Cerebellar nuclear complex (tissue), 1 donor: ENCODE measurements at places on chromosomes 1 and 21.

- no peak for DNase-seq
These were observed 98.8 kb downstream of the MTR start for GRCh38 chr1:236893626-236894545.

DNA sequence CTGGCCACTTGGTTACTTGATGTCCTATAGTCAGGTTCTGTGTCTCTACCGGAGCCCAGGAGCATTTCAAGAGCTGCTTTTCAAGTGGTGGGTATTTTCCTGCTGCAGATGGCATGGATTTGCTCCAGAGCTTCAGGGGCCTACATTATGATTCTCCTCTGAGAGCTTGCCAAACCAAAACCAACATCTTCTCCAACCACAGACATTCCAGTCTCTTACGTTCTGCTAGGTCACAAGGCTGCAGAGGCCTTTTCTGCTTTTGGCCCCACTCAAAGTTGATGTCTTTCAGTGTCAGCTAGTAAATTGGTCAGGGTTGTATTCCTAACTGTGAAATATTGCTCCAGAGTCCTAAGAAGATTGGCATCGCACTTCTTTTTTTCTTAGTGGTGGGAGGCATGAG lies 14.7 kb upstream of the AQP10 start:
- no peak for DNase-seq

DNA sequence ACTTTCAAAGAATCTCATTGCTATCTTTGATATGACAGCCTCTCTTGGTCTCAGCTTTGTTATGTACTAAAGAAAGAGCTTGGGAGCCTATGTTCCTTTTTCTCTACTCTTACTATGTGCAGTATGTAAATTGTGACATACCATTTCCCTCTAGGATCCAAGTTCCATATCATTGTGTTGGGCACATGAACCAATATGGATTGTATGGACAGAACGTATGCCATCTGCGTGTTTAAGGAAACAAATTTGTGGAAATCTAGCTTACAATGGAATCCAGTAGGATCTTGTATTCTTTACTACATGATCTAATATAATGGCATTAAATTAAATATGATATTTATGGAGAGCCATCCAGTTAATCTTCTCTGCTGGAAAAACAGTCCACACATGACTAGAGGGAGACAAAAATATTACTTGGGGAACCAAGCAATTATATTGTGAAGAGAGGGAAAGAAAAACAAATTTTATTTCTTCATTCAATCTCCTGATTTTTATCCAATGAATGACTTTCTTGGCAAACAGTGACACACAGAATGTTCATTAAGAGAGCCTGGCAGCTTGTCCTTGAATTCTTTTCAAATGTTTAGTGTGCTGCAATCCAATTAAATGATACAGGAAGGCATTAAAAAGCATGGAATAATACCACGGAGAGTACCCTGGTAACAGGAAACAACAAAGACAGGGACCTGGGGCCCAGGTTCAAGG lies 106.5 kb upstream of the DAB1 start:
- DNase-seq = no peak

- no peak for DNase-seq
These were observed 188.3 kb downstream of the FGGY start for GRCh38 chr1:59485171-59485570.

- DNase-seq = no peak
These were observed 22.1 kb upstream of the KCNA3 start for GRCh38 chr1:110696818-110697217.

DNA sequence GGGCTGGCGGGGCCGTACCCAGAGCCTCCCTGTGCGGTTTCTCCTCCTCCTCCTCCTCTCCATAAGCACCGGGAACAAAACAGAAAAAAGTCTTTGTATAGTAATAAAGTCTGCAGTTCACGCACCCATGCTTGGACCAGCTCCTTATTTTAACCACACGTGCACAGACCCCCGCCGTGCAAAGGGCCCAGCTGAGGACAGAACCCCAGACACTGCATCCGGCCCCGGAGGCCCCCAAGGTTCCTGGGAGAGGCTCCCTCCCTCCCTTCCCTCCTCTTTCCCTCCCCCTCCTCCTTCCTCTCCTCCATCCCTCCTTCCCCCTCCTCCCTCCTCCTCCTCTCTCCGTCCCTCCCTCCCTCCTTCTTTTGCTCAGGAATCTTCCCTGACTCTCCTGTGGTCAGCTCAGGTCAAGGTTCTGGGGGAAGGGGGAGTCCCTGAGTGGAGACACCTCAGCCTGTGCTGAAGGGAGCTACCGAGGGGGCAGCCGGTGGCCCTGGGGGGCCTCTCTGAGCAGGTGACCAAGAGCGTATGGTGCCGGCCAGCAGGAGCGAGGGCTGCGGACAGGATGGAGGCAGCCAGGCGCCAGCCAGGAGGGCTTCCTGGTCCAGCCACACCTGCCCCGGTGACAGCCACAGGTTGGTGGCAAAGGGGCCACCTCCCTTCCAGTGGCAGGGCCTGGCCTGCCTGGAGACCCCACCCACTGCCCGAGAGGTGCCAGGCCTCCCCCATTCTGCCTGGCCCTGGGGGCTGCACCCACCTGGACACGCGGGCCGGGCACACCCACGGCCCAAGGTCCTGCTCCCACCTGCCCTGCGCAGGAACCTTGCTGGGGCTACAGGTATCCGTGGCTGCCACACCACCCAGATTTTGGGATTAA lies 3.2 kb upstream of the TTLL10 start:
- DNase-seq = no peak

DNA sequence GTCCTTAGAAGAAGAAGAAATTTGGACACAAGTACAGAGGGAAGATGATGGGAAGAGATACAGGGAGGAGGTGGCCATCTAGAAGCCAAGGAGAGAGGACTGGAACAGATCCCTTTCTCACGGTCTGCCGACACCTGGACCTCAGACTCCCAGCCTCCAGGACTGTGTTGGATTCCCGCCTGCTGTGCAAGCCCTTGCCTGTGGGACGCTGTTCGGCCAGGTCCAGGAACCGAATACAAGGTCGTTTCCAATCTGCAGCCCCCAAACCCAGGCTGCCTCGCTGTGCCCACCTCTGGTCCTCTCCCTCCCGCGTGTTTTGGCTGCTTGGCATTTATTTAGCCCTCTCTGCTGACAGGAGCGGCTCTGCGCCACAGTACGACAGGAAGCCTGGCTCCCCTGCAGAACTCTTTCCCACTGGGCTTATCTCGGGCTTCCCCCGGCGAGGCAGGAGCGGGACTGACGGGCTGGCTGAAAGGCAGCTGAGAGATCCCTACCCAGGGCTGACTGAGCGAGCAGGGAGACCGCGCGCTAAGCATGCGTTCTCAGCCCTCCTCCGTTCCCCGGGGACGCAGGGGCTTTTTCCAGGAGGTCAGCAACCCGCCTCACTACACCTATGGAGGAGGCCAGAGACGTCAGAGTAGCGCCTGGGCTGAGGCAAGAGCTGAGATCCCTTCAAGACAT lies 238.4 kb downstream of the TNR start:
- no peak for DNase-seq

GRCh38 chr1:248788327-248788726 lies 32.8 kb upstream of the LYPD8 start:
- DNase-seq = no peak

GRCh38 chr1:216559359-216559758 lies 136.1 kb upstream of the USH2A start:
- no peak for DNase-seq

DNA sequence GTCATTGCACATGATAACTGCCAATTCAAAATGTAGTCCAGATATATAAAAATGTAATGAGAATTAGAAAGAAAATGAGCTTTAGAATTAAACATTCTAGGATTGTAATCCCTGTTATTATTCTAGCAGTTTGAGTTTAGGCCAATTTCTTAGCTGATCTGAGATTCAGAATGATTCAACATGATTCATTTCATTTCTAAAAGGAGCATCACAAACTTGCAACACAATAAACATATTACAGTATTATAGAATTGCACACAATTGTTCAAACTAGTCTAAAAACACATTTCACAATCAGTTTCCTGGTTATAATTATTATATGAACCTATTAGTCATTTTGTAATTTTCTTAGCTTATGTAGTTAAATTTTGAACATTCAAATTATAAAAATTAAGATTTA lies 43.3 kb upstream of the TSHB start:
- no peak for DNase-seq

DNA sequence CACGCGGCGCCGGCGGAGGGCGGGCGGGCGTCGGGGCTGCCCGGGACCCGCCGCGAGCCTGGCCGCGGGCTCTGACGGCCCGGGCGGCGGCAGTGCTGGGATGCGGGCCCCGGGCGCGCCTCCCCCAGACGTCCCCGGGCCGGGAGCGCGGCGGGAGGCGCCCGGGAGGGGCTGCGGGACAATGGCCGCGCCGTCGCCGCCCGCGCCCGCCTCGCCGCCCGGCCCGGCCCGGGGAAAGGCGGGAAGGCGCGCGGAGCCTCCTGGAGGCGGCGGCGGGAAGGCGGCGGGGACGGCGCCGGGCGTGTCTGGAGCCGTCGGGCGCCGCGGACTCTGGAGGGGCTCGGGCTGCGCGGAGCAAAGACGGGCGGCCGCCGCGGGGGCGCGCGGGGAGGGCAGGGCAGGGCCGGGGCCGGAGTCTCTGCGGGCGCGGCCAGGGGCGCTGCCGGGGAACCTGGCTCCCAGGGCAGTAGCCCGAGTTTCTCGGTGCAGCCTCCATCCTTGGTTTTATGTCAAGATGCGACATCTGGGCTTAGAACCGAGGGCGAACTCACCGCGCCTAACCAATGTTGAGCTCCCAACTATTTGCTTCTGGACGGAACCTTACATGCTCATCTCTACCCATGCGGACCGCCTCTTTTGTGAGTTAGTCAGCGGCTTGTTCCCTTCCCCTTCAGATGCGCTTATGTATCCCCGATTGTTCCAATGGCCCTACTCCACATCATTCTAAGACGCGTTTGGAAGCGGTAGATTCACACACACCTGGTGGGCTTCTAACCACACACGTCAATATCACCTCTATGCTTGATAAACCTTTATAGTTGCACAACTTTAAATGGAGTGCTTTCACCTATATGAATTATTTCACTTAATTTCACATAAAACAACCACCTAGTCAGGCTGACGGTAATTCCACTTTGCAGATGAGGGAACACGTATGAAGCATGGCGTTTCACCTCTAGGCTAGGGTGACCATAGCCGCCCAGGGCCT lies 651 bp downstream of the ZBTB8A start:
- DNase-seq = no peak

- no peak for DNase-seq
These were observed 22.4 kb upstream of the SYNC start for GRCh38 chr1:32724678-32725614.

GRCh38 chr1:164605254-164606091 lies 46.5 kb downstream of the PBX1 start:
- no peak for DNase-seq

- no peak for DNase-seq
These were observed 8.5 kb downstream of the IRF2BP2 start for GRCh38 chr1:234601301-234602017.

DNA sequence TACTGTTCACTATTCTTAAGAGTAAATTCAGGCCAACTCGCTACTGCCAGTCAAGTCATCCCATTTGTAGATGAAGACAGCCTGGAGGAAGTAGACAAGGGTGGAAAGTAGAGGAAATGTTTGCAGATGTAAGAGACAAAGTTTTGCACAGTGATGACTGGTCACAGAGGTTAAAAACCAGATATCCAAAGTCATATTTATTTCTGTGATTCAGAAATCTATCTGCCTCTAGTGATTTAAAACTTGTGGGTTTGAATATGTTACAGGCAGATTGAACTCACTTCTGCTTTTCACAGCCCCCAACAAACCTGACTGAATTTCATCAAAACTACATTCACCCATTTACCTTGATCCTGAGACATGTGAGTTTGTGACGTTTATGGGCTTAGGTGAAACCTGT lies 484.7 kb upstream of the C1orf87 start:
- no peak for DNase-seq

- no peak for DNase-seq
These were observed 4.7 kb downstream of the TINAGL1 start for GRCh38 chr1:31580891-31581603.

GRCh38 chr1:147622731-147623130 lies 47.6 kb downstream of the ACP6 start:
- DNase-seq = no peak

- no peak for DNase-seq
These were observed 169.8 kb downstream of the DAB1 start for GRCh38 chr1:57254022-57254421.

GRCh38 chr21:21079646-21080045 lies 81.4 kb downstream of the NCAM2 start:
- DNase-seq = no peak

DNA sequence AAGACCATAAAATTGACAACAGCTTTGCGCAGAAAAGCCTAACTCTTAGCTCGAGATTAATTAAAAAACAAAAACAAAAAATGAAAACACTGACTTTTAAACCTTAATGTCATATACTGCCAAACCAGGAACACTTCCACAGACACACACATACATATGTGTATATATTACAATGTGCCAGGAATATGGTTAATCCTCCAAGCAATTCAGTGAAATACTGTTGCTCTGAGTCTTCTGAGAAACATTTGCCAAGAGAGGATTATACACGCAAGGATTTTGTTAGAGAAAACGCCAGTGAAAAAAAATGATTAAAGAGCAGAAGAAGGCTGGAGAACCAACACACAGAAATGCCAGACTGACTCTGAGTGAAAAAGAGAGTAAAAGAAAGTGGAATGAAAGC lies 116.7 kb upstream of the CHRM3 start:
- DNase-seq = no peak

- no peak for DNase-seq
These were observed 54.2 kb upstream of the TNR start for GRCh38 chr1:175797576-175797975.

- DNase-seq = no peak
These were observed 173.5 kb downstream of the ZC3H11B start for GRCh38 chr1:219439376-219439775.

DNA sequence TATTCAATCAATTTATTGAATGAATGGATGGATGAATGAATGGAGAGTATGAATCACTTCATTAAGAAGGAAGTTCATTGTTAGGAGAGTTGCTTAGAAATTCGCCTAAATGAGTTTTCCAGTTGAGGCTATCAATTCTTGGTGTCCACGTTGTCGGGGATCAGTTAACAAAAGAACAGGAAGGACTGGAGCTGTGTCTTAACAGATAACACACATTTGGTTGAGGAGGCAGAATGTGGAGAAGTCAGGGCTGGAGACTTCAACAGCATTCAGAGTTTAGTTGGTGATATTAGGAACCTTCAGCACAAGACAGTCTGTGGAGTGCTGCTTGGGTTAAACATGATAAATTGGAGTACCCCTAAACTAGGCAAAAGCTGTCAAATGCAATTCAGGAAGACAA lies 33.7 kb downstream of the ZBTB18 start:
- DNase-seq = no peak

GRCh38 chr1:145782272-145783099 lies 41.4 kb downstream of the RNF115 start:
- DNase-seq = no peak
